ENCODE measurements at places on chromosomes 2 and 18.
A peak's percentile ranks its signal among the peaks of the same experiment; 100 is the strongest.

DNA sequence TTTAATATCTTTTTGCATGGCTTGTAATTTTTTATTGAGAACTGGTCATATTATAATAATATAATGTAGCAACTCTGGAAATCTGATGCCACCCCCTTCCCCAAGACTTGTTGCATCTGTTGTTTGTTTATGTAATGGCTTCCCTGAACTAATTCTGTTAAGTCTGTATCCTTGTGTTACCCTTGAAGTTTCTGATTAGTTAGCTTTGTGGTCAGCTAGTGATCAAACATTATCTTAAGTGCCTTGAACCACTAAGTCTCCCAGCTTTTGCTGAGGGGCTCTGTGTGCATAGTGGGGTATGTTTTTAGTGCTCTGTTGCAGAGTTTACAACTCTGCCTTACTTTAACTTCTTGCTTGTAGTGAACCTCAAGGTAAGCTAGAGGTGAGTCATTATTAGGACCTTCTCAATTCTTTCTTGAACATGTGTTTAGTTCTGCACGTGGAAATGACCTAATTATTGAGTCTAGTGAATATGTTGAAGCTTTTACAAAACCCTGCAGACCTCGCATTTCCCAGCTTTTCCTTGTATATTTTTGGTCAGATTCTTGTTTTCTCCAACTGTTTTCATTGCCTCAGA lies 24.8 kb downstream of the SMCHD1 start:
- DNase-seq: no peak

GRCh38 chr2:138699421-138699820 lies 80.8 kb downstream of the NXPH2 start:
- DNase-seq: no peak

- no peak for DNase-seq
These were observed 433.3 kb upstream of the ID2 start for GRCh38 chr2:8248623-8248957.

DNA sequence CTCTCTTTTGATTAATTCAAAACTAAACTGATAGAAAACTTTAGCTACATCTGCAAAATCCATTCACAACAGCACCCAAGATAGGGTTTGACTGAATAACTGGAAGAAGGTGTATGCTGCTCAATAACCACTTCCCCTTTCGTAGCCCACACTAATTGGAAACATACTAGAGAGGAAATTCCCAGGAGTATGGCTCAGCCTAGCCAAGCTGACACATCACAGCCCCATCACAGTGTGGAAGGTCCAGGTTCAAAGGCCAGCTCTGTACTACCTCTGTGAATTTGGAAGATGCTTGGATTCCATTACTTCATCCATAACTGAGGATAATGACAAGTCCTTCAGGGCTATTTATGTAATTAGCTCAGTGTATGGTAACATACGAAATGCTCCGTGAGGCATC lies 185.4 kb downstream of the FBXO15 start:
- DNase-seq: no peak

DNA sequence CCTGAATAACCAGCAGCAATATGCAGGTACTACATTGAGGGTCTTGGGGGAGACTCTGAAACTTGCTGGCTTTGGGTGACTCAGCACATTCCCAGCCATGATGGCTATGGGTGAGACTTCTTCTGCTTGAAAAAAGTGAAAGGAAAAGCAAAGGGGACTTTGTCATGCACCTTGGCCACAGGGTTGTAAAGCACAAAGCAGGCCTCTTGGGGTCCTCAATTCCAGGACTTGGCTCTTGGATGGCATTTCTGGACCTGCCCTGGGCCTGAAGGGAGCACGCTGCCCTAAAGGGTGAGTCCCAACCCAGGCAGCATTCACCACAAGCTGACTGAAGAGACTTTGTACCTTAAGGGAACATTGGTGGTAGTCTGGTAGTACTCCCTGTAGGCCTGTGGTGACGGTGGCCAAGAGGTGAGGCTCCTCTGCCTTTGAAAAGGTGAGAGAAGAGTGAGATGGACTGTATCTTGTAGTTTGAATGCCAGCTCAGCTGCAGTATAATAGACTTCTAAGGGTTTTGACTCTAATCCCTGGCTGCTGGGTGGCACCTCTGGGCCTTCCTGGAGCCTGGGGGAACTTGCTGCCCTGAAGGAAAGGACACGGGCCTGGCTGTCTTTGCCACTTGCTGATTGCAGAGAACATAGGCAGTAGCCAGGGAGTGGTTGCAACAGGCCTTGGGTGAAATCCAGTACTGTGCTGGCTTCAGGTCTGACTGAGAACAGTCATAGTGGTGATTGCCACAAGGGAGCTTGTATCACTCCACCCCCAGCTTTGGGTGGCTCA lies 36.5 kb upstream of the CYTIP start:
- DNase-seq: no peak

- DNase-seq: no peak
These were observed 756.6 kb downstream of the RNF144A start for GRCh38 chr2:7673853-7674252.

DNA sequence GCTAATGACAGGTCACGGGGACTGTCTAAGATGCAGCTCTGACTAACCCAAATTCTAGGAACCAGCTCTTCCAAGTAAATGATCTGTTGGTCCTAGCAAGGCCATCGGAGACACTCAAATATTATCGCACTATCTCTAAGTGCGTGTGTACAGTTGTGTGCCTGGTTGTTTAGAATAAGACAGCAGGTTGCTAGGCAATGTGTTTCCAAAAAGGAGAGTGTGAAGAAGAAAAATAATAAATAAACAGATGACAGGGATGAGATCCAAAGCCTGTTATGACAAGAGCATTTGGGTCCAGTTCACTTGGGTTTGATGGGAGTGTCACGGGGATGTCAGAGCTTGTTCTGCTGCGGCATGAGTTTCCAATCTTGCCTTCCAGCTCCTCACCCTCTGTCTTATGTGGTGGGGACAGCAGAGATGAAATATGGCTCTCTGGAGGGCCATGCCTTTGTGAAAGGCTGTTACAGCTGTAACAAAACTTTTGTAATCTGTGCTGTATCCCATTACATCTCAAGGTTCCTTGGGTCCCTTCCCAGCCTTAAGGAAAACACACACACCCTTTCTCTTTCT lies 127.5 kb upstream of the TNP1 start:
- DNase-seq: no peak

GRCh38 chr2:147045113-147045512 lies 799.7 kb upstream of the ACVR2A start:
- DNase-seq: no peak

DNA sequence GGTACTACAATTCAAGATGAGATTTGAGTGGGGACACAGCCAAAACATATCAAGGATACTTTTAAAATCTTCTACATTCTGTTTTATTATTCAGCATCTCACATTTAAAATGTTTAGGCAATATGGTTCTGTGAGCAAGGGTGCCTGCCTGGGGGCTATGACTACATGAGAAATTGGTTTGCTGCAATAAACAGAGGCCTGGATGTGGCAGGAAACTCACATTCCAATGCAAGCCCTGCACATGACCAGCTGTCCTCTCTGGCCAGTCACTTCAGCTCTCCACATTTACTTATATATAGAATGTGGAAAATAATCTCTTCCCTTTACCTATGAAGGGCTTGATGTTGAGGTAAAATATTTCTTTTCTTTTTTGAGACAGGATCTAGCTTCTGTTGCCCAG lies 193.4 kb downstream of the LRRTM1 start:
- DNase-seq: no peak

DNA sequence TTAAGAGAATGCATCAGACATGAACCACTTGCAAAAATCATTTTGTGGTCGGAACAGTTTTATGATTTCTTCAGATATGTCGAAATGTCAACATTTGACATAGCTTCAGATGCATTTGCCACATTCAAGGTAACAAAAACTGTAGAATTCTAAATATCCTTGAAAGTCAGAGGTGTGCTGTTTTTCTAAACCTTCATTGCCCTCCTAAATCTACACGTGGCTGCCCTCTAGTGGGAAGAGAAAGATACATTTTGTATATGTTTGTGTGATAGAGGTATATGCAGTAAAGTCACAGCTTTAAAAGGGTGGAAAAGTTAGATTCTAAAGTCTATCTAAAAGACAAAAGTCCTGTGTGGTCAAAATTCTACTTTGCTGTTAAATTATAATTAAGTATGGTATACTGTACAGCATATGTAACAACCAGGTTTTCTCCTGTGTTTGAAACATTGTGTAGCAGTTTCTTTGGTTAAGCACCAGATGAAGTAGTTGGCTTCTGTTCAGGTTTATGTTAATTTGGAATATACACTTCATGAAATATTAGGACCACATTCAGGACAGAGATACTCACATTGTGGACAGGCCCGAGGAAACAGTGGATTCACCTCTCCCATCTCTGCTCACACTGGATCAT lies 65.9 kb upstream of the ITM2C start:
- DNase-seq: peak; percentile 51

DNA sequence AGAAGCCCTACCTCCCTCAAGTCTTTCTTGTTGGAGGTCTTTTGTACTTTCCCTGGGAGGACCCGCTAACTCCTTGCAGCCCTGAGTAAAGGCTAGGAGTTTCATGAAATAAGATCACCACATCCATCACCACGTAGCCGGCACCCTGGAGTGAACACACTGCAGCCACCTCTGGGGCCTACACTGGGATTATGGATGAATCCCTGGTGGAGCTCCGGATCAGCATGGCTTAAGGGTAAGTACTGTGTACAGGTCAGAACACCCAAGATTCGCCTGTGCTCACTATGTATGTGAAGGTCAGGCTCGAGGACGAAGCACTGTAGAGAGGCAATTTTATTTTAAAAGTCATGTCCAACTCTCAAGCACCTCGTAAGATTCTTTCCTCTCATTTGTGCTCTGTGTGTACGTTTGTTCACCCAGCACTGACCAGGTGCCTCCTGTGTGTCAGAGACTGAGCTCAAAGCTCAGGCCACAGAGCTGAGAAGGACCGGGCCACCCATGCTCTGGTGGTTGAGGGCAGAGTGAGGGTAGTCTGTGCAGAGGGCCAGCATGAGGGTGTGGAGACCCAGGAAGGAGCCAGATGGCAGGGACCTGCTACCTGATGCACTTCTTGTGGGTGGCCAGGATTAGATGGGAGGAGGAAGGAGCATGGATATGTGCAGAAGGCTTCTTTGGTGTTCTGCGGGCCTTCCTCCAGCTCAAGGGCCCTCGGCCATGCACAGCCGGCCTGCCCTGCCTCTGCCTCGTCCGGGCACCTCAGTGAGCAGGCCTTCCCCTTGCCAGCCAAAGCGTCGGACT lies 66.7 kb upstream of the TFCP2L1 start:
- no peak for DNase-seq

- no peak for DNase-seq
These were observed 8.1 kb upstream of the TPO start for GRCh38 chr2:1405124-1405523.

GRCh38 chr2:98508709-98509066 lies 64.0 kb downstream of the INPP4A start:
- DNase-seq: no peak

- peak; percentile 19 for DNase-seq
These were observed 449 bp upstream of the ATRAID start for GRCh38 chr2:27211241-27211942.

GRCh38 chr2:101842471-101842870 lies 145.0 kb downstream of the MAP4K4 start:
- DNase-seq: no peak

- no peak for DNase-seq
These were observed 22.9 kb upstream of the NARS1 start for GRCh38 chr18:57644540-57644939.

- peak; percentile 63 for DNase-seq
These were observed 63.4 kb downstream of the MREG start for GRCh38 chr2:215949991-215950404.

DNA sequence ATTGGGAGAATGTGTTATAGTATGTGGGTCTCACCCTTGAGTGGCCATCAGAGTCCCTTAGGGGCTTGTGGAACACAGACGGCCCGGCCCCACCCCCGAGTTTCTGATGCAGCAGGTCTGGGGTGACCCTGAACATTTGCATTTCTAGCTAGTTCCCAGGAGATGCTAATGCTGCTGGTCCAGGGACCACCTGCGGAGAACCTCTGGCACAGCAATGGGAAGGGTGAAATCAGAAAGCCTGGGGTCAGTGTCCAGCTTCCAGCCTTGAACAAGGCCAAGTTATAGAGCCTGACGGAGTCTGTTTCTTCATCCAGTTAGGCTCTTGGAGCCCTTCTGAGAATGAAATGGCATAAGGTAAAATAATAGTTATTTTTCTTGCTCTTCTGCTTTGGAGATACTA lies 126.5 kb downstream of the RGPD3 start:
- no peak for DNase-seq

DNA sequence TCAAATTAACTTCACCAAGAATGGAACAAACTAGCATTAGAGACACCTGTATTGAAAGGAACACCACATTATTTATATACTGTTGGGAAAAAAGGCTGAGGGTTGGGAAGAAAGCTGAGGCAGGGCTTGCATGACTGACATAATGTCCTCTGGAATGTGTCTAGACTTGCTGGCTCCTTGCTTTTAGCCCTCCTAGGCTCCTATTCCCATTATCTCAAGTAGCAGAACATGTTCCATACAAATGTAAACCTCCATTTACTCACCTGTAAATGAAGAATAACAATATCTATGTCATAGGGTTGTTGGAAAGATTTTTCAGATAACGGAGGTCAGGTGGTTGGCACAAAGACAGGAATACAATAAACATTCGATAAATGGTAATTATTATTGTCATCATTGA lies 976 bp upstream of the ACADL start:
- DNase-seq: no peak

DNA sequence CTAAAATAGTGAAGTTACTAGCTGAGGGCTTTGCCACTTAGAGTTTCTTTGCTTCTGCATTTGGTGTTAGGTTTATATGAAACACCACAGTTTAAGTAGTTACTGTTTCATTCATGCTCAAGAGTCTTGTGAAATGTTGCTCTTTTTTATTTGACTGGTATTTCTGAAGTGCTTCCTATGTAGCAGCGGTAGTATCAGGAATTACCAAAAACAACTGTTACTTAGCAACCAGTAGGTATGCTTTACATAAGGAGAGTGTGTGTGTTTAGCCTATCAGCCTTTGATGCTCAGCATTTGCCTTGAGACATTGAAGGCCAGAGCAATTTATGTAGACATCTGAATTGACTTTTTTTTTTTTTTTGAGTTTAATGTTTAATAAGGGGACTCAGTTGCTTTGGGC lies 3.6 kb downstream of the DIS3L2 start:
- DNase-seq: no peak

GRCh38 chr2:99256677-99257076 lies 1.2 kb upstream of the LYG2 start:
- no peak for DNase-seq

- DNase-seq: no peak
These were observed 9.5 kb downstream of the SMYD1 start for GRCh38 chr2:88077080-88077479.

GRCh38 chr18:14577971-14578370 lies 34.6 kb upstream of the POTEC start:
- no peak for DNase-seq
